ENCODE measurements at places on chromosomes 1 and 21.

GRCh38 chr21:46459356-46460112, 843 bp downstream of the DIP2A start:
- DNase-seq, result no peak

GRCh38 chr1:22206551-22207125, 63.7 kb upstream of the WNT4 start:
- DNase-seq, result no peak

DNA sequence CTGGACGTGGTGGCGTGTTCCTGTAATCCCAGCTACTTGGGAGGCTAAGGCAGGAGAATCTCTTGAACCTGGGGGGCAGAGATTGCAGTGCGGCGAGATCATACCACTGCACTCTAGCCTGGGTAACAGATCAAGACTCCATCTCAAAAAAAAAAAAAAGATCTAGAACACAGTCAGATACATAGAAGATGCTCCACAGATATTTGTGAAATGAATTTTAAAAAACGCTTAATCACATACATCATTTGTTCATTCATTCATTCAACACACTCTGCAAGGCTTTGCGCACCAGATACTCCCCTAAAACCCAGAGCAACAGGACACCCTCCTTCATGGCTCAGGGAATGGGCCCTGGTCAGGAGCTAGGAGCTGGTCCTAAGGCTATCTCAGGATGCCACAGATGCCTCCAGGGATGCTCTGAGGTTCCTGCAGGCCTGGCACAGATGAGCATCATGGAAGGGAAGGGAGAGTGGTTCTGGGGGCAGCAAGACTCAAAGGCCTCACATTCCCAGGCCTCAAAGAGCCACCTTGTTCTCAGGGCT, 6.4 kb downstream of the HSPG2 start:
- no peak for DNase-seq

DNA sequence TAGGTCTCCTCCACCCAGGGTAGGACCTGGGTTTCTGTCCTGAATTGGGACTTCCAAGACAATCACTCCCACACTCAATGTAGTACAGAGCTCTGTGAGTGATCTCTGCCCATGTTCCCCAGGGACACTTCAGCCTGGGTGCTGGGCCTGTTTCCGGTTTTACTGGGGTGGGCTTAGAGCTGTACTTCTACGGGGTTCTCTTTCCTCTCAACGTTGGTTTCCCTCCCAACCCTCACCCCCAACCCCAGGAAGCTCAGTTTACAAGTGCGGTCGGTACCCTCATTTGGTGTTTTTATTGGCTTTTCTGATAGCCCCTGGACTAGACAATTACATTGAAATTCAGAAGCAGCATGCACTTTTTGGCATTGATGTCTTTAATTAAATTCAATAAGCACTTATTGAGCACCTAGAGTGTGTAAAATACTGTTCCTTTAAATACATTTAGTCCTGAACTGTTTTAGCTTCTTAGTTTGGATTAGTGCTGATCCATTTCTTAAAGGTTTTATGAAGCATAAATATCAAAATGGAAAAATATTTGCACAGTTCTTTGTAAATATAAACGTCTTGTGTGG, 542 bp upstream of the XPR1 start:
- DNase-seq, result no peak

- DNase-seq, result no peak
These were observed 9.6 kb downstream of the DUSP23 start for GRCh38 chr1:159790237-159790917.

GRCh38 chr21:14677639-14678179, 131.6 kb upstream of the SAMSN1 start:
- DNase-seq, result no peak

- DNase-seq, result no peak
These were observed 10.1 kb downstream of the DIPK1A start for GRCh38 chr1:92951141-92951582.

DNA sequence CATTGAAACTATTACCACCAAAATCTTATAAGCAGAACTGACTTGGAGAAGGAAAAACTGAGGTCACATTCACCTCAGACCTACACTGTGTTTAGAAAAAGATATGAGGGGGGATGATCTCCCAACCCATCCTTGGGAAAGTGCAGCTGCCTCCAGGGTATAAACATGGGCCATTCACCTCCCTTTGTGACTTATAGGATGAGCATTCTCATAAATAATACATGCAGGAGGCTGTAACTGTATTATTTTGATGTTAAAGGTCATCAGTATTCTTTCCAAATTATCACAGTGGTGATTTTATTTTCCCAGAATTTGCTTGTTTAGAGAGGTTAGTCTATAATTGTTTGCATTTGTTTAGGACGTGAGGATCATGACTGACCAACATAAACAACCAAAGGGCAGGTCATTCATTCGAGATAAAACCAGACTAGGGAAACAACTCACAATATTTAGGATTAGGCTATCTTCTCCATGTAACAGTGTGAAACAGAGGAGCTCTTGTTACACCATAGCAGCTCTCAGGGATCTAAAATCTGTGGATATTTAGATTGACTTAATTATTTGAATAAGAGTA, 109.2 kb upstream of the NR5A2 start:
- no peak for DNase-seq

Data from fibroblast of skin of left quadriceps (primary cell).